ENCODE measurements at places on chromosomes 7 and 10.

DNA sequence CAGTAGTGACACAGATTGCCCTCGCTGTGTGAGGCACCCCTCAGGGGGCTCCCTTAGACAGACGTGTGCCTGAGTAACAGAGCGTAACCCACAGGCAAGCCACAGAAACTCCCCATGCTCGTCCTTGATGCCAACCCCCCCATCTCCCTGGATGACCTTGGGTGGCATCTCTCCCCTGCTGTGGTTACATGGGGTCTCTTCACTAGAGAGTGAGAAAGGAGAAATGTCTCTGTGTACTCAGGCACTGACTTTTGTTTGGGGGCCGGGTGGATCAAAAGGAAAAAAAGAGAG lies 1.1 kb upstream of the ASB10 start:
- no peak for DNase-seq

DNA sequence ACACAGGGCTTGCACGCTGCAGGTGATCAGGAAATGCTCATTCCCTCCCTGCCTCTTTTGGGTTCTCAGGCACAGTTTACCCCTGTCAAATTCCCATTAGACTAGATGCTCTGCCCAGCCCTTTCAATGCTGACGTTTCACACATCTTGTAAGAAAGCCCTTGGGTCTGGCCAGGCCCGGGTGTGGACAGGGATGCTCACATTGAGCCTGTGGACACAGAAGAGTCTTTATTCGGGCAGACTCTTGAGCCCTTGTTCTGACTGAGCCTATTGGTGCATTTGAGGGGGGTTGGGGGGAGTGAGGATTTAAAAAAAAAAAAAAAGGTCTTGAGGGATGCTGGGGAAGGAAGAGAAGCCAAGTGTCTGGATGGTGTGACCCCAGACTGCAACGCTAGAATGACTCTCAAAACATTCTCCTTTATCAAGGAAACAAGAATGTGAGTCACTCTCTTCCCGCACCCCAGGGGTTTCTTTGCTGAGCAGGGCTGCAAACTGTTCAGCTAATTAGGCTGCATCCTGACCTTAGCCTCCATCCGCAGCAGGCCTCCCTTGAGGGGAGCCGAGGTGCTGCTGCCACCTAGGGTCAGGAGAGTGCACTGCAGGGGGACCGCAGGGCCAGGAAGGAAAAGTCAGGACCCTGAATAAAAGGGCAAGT lies 53.6 kb upstream of the TMEM72 start:
- no peak for DNase-seq

- DNase-seq, result no peak
Observed at GRCh38 chr7:105032553-105033214, 18.7 kb downstream of the KMT2E start.

DNA sequence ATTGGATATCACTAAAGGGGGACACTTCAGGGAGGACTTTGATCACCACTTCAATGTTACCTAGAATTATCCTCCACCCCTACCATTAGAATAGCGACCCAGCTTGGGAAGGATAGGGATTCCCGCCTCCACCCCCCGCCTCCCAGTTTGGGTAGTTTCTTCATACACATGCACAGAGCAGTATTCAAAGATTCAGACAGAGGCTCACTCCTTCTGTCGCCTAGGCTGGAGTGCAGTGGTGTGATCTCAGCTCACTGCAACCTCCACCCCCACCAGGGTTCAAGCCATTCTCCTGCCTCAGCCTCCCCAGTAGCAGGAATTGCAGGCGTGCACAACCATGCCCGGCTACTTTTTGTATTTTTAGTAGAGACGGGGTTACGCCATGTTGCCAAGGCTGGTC lies 1166.1 kb downstream of the TYW1 start:
- no peak for DNase-seq

GRCh38 chr10:17216217-17216900 lies 11.7 kb upstream of the VIM start:
- DNase-seq, result no peak
